ENCODE measurements at places on chromosomes 13 and 19. TPM values are rescaled to one million over a fixed set of nuclear protein-coding genes. Genes with fewer than 3 reads are reported as not detected.

Gene SUGT1
- 38.4 TPM for total RNA-seq

Gene THSD8
- 2.1 TPM for total RNA-seq

Gene TIMM44
- 62.1 TPM for total RNA-seq

Gene PSG2
- total RNA-seq, result not detected

Gene RAP2A
- total RNA-seq, result 24.1 TPM

Gene ISYNA1
- 17.6 TPM for total RNA-seq

Gene FSD1
- total RNA-seq, result 3.4 TPM

Gene RFXANK
- 80.7 TPM for total RNA-seq

Gene HS6ST3
- total RNA-seq, result not detected

Gene ZNF878
- 0.29 TPM for total RNA-seq

Gene OR7A5
- not detected for total RNA-seq

Gene SHANK1
- total RNA-seq, result not detected

Gene HSPB6
- not detected for total RNA-seq

Gene ZNF135
- 10.0 TPM for total RNA-seq

Gene MAST1
- total RNA-seq, result 1.2 TPM

Gene ZNF568
- 19.4 TPM for total RNA-seq

Gene EXOSC5
- total RNA-seq, result 16.1 TPM

Gene ADPRHL1
- 1.3 TPM for total RNA-seq

Gene DACT3
- total RNA-seq, result 0.15 TPM

Gene LDLR
- 4.8 TPM for total RNA-seq

Gene HIPK4
- total RNA-seq, result not detected

Gene UBAC2
- 52.9 TPM for total RNA-seq

Gene VSTM2B
- total RNA-seq, result not detected

Gene SYNE4
- 3.4 TPM for total RNA-seq

Gene SIGLEC5
- 0.84 TPM for total RNA-seq

Gene CD209
- not detected for total RNA-seq

Gene NHLRC3
- 38.8 TPM for total RNA-seq

Gene LYL1
- 125 TPM for total RNA-seq

Gene SHD
- 0.17 TPM for total RNA-seq

Gene LILRB5
- 0.17 TPM for total RNA-seq

Gene FLT1
- 1.8 TPM for total RNA-seq

Gene CKM
- total RNA-seq, result not detected

Gene SLC10A2
- not detected for total RNA-seq

Gene C13orf42
- total RNA-seq, result not detected

Gene MARK4
- total RNA-seq, result 37.6 TPM

Gene ZNF554
- 5.9 TPM for total RNA-seq

Gene CYP2S1
- not detected for total RNA-seq

Gene ZNF260
- 20.4 TPM for total RNA-seq

Gene CLDN10
- not detected for total RNA-seq

Gene ABHD13
- 14.6 TPM for total RNA-seq

Gene FGF22
- total RNA-seq, result 2.9 TPM

Gene DAPK3
- total RNA-seq, result 41.0 TPM

Gene SHC2
- 0.19 TPM for total RNA-seq

Gene CYP2A6
- total RNA-seq, result not detected

Gene TTC9B
- not detected for total RNA-seq

Gene LILRB2
- total RNA-seq, result 9.2 TPM

Gene POSTN
- not detected for total RNA-seq

Gene KLK4
- total RNA-seq, result 0.52 TPM

Gene NKG7
- total RNA-seq, result 2.6 TPM

Gene PET100
- total RNA-seq, result 89.1 TPM

Gene ALOX5AP
- total RNA-seq, result 72.3 TPM

Gene TEKTIP1
- total RNA-seq, result 18.6 TPM

Gene CD70
- 48.5 TPM for total RNA-seq

Gene ZNF763
- 16.6 TPM for total RNA-seq

All from B cell (primary cell).